Activated T-helper 17 cell treated with anti-CD3 and anti-CD28 coated beads, Interleukin-2, amount 50 U/mL, for 72 hours (primary cell): ENCODE measurements at places on chromosomes 1 and 21. TPM values are rescaled to one million over a fixed set of nuclear protein-coding genes. Genes with fewer than 3 reads are reported as not detected.

The C1orf141 gene
- 0.71 TPM for total RNA-seq

The CD1E gene
- not detected for total RNA-seq

GRCh38 chr1:9344426-9345200, 51.9 kb downstream of the SPSB1 start:
- H3K4me3 ChIP-seq, result no peak overlapping the region
- H3K4me1 ChIP-seq, result peaks cover 6% of the 10 kb centered on the region
- no peak for ATAC-seq
- no peak overlapping the region for H3K27ac ChIP-seq

DNA sequence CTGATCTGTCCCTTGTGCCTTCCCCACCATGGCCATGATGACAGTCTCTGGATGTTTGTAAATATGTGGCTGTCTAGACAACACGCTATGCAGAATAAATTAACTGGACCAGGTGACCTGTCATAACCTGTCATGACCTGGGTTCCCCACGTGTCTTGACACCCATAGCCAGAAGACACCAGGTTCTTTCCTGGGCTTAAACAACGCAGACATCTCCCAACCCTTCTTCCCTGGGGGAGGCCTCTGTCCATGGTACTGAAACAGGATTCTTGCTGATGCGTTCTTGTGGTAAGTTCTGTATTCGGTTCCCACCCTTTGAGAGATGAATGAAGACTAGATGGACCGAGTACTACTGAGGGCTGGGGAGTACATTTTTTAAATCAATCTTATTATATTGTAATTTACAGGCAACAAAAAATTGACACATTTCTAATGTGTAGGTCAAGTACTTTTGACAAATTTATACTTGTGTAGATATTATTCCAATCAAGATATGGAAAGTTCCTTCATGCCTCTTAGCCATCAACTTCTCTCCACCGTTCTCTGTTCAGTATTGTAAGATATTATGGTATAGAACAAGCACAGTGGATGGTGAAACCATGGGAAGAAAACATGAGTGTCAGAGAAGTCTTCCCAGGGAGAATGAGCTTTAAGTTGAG, 738.8 kb downstream of the PTPRU start:
- no peak for ATAC-seq
- H3K36me3 ChIP-seq, result no peaks in the 10 kb centered on the region
- no peak overlapping the region for H3K4me3 ChIP-seq
- H3K4me1 ChIP-seq, result no peaks in the 10 kb centered on the region
- H3K27ac ChIP-seq, result no peak overlapping the region

DNA sequence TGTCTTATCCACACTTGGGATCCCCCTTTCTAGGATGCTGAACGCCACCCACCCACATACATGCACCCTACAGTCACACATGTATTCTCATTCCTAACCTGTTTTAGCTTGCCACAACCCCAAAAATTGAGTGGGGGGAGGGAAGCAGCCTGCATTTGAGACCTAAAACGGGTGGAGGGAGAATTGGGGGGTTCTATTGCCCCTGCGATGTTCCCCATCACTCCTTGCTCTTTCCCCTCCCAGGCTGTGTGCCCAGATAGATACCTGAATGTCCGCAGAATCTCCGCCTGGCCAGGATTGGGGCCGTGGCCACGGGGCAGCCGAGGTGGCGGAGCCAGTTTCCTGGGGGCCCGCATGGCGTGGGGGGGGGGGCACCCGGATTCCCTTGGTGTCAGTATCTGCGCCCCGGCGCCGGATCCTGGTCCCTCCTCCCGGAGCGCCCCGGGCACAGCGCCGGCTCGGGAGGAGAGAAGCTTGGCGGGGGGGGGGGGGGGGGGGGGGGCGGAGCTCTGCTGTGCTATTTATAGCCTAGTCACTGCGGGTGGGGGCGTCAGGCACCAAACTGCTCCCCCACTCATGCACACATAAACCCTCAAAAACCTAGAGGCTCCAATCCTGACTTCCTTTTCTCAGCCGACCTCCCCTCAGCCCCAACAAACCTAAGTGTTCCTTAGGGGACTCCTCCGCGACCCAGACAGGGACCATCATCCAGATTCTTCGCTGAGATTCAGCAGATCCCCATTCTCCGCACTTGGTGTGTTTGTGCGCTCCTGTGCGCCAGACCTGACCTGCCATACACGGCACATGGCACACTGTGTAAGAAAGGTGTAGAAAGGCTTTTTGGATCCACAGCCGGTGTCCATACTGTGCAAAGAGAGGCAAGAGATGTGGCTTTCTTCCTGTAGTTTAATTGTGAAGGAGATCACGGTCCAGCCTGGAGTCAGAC, 1.9 kb downstream of the ANKRD34A start:
- peak; percentile 1 for ATAC-seq
- H3K36me3 ChIP-seq, result peaks cover 12% of the 10 kb centered on the region

DNA sequence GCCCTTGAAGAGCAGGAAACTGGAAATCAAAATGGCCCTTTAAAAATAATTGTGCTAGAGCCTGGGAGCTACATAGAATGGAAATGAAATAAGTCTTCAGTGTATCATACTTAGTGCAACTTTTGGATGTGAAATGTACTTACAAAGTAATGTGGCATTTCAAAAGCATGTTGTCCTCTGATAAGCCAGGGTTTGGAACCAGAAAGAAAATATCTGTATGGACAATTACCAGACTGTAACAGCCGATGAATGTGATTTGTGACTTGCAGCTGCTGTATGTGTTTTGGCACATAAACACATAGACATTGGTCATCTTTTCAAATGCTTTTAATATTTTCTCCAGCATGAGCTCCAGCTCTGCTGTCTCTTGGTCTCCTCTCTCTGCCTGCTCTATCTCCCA, 546.4 kb downstream of the OMA1 start:
- H3K4me1 ChIP-seq, result no peaks in the 10 kb centered on the region
- ATAC-seq, result no peak
- H3K27ac ChIP-seq, result no peak overlapping the region
- H3K27me3 ChIP-seq, result peaks cover 25% of the 10 kb centered on the region
- no peak overlapping the region for H3K4me3 ChIP-seq

GRCh38 chr1:203117611-203118575, 9.6 kb upstream of the ADORA1 start:
- H3K27ac ChIP-seq, result no peak overlapping the region
- H3K27me3 ChIP-seq, result peaks cover 40% of the 10 kb centered on the region
- peaks cover 4% of the 10 kb centered on the region for H3K4me1 ChIP-seq
- H3K4me3 ChIP-seq, result no peak overlapping the region
- no peaks in the 10 kb centered on the region for H3K36me3 ChIP-seq

- no peaks in the 10 kb centered on the region for H3K36me3 ChIP-seq
- H3K27me3 ChIP-seq, result peaks cover 3% of the 10 kb centered on the region
- H3K4me1 ChIP-seq, result peaks cover 5% of the 10 kb centered on the region
- H3K27ac ChIP-seq, result no peak overlapping the region
Observed at GRCh38 chr21:38319781-38320180, 63.0 kb downstream of the KCNJ15 start.

DNA sequence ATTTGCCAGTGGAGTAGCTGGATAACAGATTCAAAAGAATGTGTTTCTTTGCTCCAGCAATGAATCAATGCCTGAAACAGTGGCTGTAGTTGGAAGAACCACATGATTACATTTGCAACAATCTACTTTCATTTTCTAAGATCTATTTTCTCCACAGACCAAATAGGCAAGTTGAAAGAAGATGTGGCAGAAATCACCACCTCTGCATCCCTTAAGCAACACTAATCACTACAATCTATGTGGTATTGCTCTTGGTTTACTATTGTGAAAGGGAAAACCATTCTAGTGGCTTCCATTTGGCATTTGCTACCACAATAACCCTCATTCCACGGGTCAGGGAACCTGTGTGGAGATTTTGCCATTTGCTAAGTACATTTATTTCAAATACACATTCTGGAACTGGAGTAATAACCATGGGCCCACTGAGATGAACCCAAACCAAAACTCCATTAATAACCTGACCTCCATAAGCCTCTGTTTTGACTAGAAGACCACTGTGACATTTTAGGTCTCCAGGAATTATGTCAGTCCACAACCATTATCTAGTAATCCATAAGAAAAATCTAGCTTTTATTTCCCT, 66.3 kb downstream of the C1orf185 start:
- H3K27me3 ChIP-seq, result no peaks in the 10 kb centered on the region
- no peaks in the 10 kb centered on the region for H3K36me3 ChIP-seq
- no peaks in the 10 kb centered on the region for H3K4me1 ChIP-seq
- no peak overlapping the region for H3K27ac ChIP-seq
- no peak overlapping the region for H3K4me3 ChIP-seq

DNA sequence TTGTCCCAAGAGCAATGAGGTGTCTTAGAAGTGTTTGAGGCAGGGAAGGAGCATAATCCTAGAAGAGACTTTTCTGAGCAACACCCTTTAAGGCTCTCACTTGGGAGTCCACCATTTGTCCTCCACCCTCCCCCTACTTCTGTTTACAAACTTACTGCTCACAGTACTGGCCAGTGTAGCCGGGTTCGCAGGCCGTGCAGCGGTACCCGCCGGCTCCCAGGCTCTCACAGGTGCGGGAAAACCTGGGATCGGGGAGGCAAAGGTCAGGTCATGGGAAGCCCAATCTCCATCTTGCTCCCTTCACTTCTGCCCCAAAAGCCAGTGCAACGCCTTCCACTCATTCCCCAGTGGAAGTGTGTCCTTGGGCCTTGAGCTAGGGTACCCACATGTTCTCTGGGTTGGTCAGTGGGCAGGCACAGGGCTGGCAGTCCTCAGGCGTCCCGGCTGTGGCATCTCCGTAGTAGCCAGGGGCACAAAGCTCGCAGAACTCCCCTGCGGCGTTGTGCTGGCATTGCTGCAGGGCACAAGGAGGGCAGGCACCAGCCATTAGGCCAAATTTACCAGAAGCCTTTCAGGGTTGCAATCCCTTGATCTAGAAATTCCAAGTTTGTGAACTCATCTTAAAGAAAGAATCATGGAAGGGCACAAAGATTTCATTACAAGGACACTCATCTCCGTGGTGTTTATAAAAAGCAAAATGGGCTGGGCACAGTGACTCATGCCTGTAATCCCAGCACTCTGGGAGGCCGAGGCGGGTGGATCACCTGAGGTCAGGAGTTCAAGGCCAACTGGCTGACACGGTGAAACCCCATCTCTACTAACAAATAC, 49.8 kb downstream of the LDLRAD2 start:
- H3K4me1 ChIP-seq, result no peaks in the 10 kb centered on the region
- no peaks in the 10 kb centered on the region for H3K27me3 ChIP-seq
- H3K36me3 ChIP-seq, result no peaks in the 10 kb centered on the region
- H3K27ac ChIP-seq, result no peak overlapping the region
- ATAC-seq, result no peak

GRCh38 chr1:85659174-85659573, 49.1 kb downstream of the ZNHIT6 start:
- peaks cover 60% of the 10 kb centered on the region for H3K36me3 ChIP-seq
- no peak overlapping the region for H3K4me3 ChIP-seq
- ATAC-seq, result no peak
- no peaks in the 10 kb centered on the region for H3K4me1 ChIP-seq
